ENCODE measurements at places on chromosomes 12 and 14. TPM values are rescaled to one million over a fixed set of nuclear protein-coding genes. Genes with fewer than 3 reads are reported as not detected.

GRCh38 chr14:39398382-39398781 lies 33.9 kb downstream of the FBXO33 start:
- H3K27ac ChIP-seq, result no peak overlapping the region
- no peak for DNase-seq
- H3K36me3 ChIP-seq, result peaks cover 43% of the 10 kb centered on the region
- no peaks in the 10 kb centered on the region for H3K27me3 ChIP-seq

DNA sequence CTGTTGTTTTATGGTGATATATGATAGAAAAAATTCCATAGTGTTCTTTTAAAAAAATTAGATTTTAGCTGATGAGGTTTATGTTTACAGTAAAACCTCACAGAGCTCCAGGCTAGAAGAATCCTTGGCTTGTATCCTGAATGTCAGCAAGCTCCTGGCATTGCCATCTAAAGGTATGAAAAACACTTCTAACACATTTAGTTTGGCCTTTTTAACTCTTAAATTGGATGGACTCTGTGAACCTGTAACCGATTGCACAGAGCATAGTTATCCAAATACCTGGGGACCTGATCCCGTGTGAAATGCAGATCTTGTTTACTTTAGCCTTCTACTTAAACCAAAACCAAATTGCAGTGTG lies 241.1 kb upstream of the DCN start:
- H3K4me3 ChIP-seq, result no peak overlapping the region
- H3K27me3 ChIP-seq, result no peaks in the 10 kb centered on the region
- H3K36me3 ChIP-seq, result no peaks in the 10 kb centered on the region
- no peaks in the 10 kb centered on the region for H3K4me1 ChIP-seq

- DNase-seq, result no peak
- peaks cover 14% of the 10 kb centered on the region for H3K27me3 ChIP-seq
- H3K4me3 ChIP-seq, result no peak overlapping the region
Observed at GRCh38 chr12:27552886-27553560, 29.0 kb downstream of the PPFIBP1 start.

Gene SOS2
- total RNA-seq, result 21.1 TPM

Measured in activated CD4-positive, alpha-beta T cell treated with anti-CD3 and anti-CD28 coated beads, Interleukin-2, amount 10 ng/mL, durations not matched to agents 7 days and 5 days (primary cell).